ENCODE measurements at places on chromosomes 4 and X.

DNA sequence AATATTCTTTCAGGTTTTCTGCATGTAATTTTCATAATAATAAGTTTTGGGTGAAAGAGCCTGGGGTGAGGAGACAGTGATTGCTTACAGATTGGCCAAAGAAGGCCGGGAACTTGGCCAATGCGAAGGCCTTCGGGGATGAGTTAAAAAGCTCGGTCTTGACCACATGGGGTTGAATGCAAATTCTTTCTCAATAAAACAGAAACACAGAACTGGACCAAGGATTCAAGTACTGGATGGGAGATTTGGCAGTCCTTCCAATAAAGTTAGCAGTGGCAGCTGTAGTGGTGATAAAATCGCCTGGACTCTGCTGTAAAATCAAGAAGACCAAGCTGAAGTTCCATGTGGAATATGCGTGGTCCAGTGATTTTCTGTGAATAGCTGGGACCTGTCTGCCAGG lies 282.2 kb upstream of the KLF3 start:
- no peak for DNase-seq

DNA sequence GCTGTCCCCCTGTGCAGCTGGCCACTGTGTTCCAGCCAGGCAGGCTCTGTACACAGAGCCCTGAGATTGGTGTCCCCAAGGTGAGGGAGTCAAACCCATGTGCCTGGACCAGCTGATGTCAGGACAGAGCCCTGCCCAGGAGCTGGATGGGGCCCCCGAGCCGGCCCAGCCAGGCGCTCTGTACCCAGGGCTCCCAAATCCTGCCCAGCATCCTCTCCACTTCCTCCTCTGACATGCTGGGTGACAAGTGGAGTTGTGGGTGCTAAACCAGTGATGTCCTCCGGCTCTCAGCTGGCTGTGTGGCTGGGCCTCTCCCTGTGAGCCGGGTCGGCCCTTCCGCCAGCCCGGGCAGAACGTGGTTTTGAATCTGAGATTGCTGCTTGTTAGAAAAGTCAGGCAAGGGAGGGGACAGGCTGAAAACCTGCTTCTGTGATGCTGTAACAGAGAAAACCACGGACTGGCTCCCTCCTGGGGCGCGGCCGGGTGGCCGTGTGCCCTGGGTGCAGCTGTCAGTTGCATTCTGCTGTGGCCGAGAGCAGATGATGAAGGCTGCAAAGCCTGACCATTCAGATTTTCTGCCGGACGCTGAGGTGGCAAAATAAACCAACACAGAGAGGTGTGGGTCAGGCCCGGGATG lies 7.9 kb upstream of the CPLX1 start:
- DNase-seq, result no peak

DNA sequence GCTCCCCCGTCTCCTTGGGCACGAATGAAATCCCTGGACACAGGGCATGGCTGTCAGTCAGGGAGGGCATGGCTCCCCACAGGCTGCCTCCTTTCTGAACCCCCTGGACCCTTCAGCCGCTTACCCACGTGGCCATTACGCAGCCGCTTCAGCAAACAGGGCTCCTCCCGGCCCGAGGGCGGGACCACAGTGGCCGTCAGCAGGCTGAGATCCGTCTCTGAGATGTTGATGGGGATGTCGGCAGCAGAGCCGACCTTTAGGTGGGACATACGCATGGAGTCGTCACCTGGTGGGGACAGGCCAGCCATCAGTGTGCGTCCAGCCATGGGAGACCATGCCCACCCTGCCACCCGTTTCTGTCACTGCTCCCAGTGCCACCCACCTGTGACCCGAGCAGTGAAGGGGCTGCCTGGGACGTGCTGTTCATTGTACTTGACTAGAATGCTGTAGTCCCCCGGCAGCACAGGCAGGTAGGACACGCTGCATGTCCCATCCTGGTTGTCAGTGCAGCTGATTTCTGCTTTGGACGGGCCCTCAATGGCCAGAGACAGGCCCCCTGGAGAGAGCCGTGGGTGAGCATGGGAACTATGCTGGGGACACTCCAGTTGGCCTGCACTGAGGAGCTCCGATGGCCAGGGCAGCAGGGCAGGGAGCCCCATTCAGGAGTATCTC lies 21.1 kb downstream of the FLNA start:
- DNase-seq, result no peak

DNA sequence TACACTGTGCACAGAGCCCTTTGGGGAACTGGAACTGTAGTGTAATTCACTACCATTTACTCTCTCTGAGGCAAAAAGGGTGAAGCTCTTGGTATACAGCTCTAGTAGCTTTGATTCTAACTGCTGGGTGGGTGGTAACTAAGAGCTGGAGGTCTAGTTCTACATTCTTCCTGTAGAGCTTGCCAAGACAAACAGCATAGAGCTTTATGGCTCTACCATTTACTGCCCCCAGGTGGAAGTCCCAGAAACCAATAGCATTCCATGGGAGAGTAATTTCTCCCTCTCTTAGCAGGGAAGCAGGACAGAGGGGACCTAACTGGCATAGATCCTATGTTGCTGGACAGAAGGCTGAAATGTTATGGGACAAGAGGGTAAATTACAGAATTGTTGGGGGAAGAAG lies 26.7 kb downstream of the HDAC8 start:
- no peak for DNase-seq

DNA sequence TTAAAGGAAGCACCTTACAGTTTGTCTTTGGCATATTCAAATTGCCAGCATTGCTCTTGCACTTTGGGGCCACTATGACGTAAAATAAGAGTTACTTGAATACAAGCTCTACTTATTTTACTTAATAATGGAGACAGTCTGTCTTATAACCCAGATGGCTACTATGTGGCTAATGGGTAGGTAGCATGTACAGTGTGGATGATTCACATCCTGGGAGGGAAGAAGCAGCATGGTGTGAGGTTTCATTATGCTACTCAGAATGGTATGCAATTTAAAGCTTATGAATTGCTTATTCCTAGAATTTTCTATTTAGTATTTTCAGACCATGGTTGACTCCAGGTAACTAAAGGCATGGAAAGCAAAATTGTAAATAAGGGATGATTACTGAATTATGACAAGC lies 761.8 kb upstream of the ATOH1 start:
- DNase-seq, result no peak

DNA sequence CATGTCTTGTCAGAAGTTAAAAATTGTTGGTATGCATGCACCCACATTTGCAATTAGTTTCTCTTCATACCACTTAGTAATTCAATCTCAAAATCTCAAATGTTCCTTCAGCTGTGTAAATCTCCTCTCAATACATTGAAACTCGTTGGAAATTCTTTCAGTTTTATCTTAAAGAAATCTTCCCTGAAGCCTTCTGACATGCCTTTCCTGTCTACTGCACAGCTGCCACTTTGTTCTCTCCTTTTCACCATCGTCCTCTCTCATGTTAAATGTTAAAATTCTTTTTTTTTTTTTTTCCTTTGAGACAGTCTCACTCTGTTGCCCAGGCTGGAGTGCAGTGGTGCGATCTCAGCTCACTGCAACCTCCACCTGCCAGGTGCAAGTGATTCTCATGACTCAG lies 30.9 kb downstream of the MCUB start:
- DNase-seq, result no peak

DNA sequence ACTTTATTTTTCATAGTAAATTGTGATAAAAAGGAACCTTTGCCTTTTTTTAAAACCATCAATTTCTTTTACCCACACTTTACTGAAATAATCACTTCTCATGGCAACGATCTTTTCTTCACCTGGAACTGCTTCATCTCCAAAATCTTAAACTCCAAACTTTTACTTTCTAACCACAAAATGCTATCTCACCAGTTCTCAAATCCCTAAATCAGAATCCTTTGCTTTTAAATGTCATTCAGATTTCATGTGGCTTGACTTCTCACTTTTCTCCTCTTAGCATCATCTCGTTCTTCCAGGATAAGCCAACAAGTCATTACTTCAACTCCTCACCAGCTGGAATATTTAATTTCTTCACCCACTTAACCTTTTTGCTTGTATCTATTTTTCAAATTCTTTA lies 284.3 kb upstream of the RASGEF1B start:
- DNase-seq, result no peak

DNA sequence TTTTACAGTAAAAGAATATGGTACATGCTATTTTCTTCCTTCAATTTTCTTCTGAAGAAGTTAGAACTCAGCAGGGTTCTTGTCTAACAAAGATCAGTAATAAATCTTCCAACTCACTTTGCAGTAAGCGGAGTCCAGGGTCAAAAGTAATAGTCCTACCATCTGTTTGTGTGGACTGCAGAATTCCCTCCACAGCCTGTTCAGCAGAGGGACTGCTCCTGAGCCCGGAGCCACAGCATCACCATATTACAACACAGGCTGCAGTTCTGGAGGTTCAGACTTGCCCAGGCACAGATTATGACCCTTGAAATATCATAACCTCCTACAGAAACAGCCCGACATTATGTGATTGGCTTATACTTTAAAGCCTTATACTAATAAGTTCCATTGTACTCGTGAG lies 10.3 kb downstream of the FHDC1 start:
- DNase-seq, result no peak

GRCh38 chr4:176052744-176053143 lies 12.9 kb upstream of the WDR17 start:
- no peak for DNase-seq

DNA sequence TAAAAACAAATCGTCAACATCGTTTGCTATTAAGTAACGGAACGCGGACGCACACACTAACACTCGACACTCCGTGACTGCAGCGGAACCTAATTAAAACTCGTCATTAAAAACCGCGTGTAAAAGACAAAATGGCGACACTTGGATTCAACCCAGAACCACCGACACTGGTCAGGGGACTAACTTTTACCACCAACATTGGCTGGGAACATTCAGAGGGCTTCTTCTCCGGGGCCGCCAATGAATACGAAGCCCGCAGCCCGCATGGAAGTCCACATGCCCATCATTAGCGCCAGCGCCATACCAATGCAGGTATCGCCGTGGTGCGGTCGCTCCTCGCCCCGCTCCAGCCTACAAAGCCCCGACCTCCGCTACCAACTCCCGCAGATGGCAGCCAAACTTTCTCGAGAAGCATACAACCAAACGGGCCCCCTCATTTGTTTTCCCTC lies 498 bp downstream of the RBMX start:
- peak; percentile 23 for DNase-seq

GRCh38 chr4:1831331-1831730 lies 24.6 kb downstream of the LETM1 start:
- no peak for DNase-seq

DNA sequence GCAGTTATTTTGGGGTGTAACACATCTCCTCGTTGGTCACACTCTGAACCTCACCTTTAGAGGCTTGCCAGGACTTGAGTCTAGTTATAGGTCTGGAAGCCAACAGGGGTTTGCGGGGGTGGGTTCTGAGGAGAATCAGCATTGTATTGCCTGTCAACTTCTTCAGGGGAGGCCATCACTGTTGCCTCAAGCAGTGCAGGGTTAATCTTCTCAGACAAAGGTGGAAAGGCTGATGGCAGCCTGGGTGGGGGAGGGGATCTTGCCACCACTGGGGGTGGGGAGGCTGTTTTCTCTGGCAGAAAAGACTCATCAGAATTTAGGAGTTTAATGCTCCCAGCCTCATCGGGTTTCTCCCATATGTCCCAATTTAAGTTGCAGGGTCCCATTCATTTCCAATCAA lies 387.8 kb downstream of the PRR32 start:
- no peak for DNase-seq

DNA sequence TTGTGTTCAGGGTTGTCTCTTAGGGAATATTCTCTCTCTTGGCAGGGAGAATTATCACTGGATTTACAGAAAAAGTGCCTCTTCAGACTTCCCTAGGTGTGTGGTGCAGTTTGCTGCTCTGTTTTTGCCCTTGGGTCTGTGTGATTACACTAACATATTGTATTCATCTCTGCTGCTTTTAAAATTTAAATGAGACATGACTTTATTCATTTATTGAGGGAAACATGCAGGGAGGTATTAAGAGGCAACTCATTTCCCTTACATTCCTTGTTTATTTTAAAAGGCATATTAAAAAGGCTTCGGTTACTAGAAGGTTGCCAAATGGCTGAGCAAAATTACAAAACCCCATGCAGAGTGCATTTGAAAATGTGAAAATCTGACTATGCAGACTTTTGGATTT lies 135.1 kb upstream of the GEMIN8 start:
- no peak for DNase-seq

DNA sequence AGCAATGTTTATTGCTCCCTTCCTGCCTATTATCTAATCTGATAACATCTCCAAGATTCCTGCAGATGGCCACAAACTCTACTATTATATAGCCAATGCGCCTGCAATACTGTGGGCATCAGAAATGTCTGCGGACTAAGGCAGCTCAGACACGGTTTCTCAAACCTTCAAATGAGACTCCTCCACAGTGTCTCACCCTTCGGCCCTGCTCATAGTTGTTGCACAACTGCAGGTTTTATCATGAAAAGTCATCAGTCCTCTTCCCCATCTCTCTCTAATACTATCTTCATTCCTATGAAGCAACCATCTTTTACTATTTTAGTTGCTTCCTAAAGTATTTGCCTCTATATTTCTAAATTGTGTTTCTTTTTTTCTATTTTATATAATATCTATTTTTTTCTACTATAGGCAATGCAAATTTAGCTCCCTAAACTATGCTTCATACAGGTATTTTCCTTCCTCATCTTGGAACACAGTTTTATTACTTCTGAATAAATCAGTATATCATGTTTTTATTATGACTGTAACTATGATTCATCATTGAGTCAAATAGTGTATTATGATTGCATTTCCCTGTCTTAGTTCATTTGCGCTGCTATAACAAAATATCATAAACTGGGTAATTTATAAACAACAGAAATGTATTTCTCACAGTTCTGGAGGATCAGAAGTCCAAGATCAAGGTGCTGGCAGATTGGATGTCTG lies 129.7 kb upstream of the EDNRA start:
- DNase-seq, result no peak

DNA sequence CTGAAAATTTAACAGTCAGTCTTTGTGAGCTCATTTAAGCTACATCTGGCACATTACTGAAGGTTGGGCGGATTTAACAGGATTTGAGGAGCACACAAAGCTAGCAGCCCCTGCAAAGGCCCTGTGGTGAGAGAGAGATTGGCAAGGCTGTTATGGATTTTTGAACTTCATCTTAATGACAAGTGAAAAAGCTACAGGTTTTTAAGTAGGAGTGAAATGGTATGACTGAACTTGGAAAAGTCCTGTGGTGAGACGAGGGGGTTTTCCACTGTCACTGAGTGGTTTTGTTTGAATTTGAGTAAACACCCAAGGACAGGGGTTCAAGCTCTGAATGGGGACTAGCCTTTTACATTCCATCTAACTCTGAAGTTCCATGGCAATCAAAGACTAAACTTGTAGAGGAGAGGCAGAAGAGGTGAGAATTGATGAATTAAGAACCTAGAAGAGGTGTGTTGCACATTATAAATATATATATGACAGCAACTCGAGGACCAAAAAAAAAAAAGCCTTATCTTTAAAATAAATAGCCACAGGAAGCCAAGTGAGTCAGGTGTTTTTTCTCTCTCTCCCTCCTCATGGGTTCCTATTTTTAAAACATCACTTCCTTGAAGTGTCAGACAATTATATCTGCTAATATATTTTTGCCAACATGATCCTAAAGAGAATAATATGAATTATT lies 47.8 kb upstream of the CLNK start:
- peak; percentile 15 for DNase-seq

DNA sequence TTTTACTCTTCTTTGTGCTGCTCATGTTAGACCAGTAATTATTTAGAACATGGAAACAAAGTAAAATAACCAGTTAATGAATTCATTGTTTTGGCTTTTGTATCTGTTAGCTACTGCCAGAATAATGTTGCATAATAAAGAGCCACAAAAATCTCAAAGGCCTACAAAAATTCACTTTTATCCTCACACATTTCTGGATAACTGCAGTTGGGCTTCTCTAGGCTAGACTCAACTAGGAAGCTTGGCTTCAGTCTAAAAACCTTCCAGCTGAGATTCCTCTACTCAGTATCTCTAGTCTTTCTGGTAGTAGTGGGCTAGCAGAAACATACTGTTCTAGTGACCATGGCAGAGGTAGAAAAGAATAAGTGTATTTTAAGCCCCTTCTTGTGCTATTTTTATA lies 73.0 kb downstream of the FAT4 start:
- no peak for DNase-seq

Data from stimulated activated CD4-positive, alpha-beta T cell treated with anti-CD3 and anti-CD28 coated beads, Interleukin-4, amount 100 ng/mL, for 24 hours (primary cell).